ENCODE measurements at places on chromosomes 5 and 9.
A peak's percentile ranks its signal among the peaks of the same experiment; 100 is the strongest.

DNA sequence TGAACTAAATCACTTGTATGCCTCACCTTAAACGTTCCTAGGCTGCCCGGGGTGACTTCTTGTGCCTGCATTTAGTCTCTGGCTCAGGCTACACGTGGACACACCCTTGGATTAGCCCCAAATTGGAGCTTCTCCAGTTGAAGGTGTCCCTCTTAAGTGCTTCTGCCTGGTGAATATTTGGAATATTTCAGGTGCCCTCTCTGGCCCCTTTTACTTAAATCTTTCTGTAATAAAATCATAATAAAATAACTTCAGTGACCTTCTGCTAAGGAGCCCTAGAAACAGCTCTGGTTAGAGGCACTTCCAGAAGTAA, 74.3 kb upstream of the KLF9 start:
- DNase-seq, result no peak

DNA sequence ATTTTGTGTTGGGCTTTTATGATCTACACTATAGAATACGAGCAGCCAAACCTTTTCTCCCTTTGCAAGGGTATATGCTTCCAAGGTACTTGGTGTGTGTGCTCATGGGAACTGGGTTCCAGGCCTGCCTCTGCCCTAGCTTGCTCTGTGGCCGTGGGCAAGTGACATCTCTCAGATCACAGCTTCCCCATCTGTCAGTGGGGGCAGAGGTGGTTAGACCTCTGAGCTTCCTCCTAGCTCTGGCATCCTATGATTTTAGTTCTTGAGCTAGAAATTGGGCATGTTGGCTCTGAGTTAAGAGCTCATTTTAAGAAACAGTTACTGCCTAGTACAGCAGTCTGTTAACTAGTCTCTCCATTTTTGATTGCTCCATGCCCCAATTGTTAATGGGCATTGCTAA, 12.5 kb upstream of the CCNJL start:
- no peak for DNase-seq

DNA sequence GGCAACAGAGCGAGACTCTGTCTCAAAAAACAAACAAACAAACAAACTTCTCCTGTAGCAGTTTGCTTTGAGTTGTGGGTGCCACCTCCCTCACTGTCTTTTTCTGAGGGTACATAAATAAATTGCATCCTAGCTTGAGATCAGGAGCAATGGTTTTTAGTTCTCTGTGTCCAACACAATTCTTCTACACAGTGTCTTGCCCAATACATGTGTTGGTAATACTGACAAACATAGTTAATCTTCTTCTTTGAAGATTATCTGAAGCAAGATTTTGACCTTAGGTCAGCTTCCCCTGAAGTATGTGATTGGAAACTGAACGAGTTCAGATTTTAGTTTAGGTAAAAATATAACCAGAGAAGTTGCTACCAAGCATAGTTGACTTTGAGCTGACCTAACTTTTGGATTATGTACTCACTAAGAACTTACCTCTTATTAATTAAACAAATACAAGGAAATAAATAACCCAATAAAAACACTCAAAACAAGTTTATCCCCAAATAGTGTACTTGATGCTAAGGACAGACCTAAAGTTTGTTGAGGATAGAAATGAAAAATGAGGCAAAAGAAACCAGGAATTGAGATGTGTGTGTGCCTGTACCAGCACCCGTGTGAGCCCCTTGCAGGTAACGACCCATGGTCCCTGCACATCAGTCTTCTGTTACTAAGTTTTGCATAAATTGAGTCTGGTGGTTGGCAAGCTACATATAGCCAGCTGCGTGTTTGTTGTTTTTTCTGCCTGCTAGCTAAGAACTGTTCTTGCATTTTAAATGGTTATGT, 16.2 kb downstream of the TJP2 start:
- no peak for DNase-seq

- no peak for DNase-seq
These were observed 8.3 kb downstream of the OTP start for GRCh38 chr5:77630114-77630680.

DNA sequence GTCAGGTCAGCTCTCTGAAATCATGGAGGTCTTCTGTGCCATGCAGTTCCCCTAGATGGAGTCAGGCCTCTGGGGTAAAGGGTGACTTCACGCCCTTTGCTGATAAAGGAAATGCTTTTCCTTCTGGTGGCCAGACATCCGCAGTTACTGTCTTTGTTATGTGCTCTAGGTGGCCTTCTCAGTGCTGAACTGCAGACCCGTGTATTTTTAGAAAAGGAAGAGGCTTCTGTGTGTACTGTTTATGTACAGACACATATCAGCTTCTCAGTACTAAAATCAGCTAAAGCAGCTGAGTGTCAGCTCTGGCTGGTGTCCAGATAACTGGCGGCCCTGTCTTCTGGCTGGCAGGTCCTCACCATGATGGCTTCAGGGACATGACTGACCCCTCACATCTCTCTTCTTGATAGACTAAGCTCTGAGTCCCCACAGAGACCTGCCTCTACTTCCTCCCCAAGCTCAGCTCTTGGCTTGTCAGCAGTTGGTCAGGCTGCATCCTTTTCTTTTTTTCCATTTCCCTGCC, 75.3 kb downstream of the ARHGAP26 start:
- DNase-seq, result peak; percentile 1

GRCh38 chr5:52134013-52134650, 653.6 kb upstream of the ITGA1 start:
- no peak for DNase-seq

DNA sequence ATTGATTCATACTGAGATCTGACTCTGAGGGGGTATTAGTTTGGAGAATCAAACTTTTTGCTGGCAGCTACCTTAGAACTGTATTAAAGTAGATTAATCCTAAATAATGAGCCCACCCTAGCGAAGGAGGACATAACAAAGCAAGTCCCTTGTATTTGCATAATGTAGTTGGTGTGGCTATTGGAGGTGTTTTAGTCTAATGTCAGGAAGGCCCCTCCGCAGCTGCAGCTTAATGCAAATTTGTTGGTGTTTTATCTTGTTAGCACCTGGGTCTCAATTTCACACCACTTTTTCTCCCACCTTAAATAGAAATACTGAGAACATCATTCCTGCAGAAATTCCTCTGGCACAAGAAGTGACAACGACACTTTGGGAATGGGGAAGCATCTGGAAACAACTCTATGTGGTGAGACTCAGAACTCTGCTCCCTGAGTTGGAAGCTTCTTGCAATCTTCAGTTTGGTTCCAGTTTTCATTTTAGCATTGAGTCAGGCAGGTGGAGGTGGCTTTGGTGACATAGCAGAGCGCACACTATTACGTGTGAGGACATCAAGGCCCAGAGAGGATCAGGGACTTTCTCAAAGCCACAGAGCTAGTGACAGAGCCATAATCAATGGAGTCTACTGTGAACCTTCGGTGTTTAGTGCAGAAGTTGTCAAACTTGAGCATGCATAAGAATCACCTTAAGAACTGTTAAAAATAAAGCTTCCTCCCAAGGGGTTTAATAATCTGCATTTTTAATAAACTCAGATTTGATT, 33.9 kb downstream of the DOCK2 start:
- DNase-seq, result no peak

DNA sequence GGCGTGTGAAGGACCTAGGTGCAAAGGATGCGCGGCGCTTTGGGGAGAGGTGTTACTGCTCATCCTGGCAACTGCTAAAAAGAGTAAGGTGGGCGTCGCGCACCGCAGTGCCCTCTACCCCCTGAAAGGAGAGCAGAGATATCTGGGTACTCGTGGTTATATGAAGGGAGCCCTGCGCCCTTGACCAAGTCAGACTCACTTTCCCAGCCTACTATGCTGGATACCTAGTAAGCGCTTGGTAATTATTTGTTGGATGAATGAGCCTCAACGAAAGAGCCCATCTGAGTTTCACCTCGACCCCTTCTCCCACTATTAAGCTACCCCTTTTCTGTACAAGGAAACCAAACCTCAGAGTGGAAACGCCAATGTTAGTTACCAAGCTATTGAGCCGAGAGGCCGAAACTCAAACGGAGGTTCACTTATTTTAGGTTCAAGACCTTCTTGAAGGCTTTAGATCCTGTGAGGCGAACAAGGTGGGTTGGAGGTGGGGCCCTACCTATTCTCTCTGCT, 8.0 kb downstream of the LHX6 start:
- no peak for DNase-seq

DNA sequence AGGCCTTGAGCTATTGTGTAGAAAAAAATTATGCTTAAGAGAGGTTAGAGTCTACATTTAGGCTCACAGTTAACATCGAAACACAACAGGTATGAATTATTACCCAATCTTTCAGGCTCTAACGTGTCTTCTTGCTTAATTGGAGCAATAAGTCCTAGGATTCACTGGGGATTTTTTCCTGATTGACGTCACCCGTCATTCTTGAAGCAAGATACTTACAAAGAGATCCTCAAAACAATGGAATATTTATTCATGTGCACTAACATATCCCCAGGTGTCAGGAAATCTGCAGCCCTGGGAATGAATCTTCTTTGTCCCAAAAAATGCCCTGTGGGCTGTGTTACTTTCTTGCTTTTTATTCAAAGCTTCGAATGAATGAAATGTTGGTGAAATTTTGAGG, 413.5 kb downstream of the NFIB start:
- no peak for DNase-seq

DNA sequence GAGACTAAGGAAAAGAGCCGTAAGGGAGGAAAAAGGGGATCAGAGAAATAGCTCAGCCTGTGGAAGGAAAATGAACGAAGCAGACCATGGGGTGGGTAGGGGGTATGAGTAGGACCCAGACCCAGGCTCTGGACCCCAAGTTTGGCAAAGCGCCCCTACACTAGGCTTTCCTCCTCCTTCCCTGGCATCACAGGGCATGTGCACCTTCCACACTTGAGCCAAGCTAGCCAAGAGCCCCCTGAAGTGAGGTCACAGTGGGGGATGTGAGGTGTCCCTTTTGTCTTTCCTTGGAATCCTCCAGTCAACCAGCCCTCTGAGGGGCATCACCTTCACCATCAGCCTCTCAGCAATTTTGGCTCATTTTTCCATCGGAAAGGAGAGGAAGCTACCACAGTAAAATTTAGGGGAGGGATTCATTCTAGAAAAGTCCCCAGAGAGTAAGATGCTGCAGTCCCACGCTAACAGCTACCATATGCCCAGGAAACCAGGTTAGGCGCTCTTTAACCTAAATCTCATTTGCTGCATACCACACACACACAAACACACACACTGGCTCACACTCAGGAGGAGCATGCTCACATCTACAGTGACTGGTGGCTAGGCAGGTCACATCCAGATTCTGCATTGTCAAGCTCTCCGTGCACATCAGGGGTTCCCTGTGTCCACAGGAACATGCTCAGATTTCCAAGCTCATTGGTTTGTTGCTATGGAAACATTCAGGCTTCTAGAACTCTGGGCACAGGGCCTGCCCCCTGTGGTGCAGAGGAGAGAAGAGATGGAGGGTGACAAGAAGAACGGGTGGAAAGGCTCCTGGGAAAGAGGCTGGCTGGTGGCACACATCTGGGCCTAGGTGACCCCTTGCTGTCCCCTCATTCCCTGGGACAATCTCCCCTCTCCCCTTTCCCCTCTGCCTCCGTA, 9.9 kb downstream of the REEP2 start:
- no peak for DNase-seq

GRCh38 chr9:108813951-108814601, 41.7 kb downstream of the ACTL7B start:
- no peak for DNase-seq

- DNase-seq, result peak; percentile 43
These were observed 44.4 kb downstream of the SEC61B start for GRCh38 chr9:99266255-99267023.

DNA sequence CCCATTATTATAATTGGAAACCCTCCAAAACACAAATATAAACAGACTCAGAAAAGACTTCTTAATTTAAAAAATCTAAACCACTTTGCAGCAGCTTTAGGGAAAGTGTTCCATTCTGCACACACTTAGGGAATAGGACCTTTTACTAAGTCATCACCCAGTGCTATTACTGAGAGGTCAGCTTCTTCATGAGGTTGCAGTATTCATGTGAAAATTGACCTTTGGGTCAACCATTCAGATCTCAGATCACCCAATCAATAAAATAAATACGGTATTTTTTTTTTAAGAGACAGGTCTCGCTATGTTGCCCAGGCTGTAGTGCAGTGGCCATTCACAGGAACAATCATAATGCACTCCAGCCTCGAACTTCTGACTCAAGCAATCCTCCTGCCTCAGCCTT, 21.8 kb downstream of the NR6A1 start:
- DNase-seq, result no peak

- no peak for DNase-seq
These were observed 8.9 kb upstream of the SPATA31E1 start for GRCh38 chr9:87873607-87874303.

DNA sequence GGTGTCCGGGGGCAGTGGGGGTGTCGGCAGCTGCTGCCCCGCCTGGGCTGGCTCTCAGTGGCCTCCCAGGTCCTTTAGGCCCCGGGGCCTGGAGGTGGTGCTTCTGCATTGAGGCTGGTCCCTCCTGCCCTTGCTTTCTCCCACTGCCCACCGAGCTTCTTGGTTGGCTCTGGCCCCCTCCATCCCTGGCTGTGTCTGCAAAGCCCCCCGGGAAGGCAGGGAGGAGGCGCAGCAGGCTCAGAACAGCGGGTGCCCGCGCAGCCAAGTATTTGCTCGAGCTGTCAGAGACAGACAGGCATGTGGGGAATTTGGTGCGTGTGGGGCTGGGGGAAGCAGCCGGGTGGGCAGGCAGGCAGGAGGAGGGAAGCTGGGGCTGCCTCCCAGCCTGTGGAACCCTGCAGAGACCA, 11.5 kb downstream of the CXXC5 start:
- DNase-seq, result no peak

GRCh38 chr5:151094030-151094851, 13.4 kb upstream of the TNIP1 start:
- DNase-seq, result peak; percentile 37

DNA sequence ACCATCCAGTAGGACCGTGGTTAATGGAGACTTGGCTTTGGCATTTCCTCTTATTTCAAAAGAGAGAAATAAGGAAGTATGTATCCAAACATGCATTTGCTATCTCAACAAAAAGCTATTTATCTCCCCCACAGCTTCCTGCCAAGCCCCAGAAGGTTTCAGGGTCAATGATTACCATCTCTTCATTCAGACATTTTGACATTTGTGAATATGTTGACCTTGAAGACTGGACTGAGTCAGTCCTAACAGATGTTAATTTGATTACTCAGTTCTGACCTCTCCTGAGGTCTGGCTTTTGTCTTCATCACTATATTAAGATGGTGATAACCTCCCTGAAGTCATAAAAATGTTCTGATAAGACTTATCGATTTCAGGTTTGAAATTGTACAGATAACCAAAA, 479.4 kb downstream of the AGTPBP1 start:
- no peak for DNase-seq

DNA sequence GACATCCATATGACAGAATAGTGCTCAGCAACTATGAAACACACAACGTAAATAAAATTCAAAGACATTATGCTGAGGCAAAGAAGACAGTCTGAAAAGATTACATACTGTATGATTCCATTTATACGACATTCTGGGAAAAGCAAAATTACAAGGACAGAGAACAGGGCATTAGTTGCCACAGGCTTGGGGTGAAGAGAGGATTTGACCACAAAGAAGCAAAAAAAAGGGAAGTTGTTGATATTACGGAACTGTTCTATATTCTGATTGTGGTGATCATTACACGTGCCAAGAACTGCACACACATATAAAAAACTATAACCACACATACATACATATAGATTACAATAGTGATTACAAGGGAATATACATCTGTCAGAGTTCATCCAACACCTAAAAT, 24.1 kb downstream of the CDK5RAP2 start:
- DNase-seq, result no peak

All from CD4-positive, alpha-beta T cell treated with Interleukin-6 at 100 ng/mL for 8 hours (primary cell).